MG63 (cell line): ENCODE measurements at places on chromosomes 12 and 14. TPM values are rescaled to one million over a fixed set of nuclear protein-coding genes. Genes with fewer than 3 reads are reported as not detected.

DNA sequence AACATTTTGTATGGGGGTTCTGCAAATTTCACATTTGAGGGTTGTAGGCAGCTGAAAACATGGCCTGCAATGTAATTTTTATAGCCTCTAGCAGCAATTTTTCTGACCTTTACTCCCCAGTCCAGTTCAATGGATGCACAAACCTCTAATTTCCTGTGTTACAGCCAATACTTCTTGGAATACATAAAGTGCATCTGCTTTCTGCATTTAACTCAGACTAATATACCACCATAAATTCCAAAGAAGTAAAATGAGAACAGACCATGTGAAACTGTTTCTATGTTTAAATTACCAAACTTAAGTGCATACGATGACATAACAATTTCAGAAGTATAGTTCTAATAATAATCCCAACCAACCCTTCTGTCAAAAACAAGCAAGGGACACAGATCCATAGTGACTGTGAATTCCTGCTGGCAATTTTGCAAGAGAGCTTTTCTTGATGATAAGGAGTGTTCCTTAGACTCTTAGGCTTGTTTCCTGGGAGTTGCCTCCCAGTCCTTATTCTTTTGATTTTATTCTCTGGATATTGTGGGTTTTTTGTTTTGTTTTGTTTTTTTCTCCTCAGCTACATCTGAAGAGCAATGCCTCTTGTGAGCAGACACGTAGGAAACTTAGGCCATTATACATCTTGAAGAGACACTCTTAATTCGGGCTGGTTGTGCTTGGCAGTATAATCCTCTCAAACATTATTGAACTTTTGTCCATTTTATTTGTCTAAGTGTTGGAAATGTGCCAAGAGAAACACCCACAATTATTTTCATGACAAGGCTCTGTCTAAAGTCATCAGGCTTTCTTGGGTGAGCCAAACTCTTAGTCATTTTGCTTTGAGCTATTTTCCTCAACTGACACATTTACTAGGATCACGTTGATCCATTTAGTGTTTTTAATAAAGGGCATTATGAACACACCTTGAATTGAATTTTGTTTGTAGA lies 51.3 kb upstream of the RERGL start:
- DNase-seq = no peak

DNA sequence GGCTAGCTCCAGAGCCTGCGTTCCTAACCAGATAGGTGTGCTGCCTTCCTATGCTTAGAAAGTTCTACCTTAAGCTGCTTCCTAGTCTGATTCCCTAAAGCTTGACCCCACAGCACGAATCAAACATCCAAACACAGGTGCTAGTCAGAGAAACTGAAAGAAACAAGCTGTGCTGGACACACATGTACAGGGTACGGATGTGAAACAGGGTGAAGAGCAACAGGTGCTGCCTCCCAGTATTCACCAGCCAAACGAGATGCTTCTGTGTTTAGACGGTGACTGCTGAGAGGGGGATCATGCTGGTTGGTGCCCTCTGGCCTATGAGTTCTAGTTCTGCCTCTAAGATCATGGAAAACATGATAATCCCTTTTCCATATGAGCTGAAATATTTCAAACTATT lies 105.3 kb downstream of the GRIP1 start:
- no peak for DNase-seq

COQ5 gene
- total RNA-seq = 17.1 and 27.0 TPM in 2 replicates

RD3L gene
- not detected in 2 replicates for total RNA-seq
